Cardiac fibroblast (primary cell): ENCODE measurements at places on chromosomes 5 and 9.

DNA sequence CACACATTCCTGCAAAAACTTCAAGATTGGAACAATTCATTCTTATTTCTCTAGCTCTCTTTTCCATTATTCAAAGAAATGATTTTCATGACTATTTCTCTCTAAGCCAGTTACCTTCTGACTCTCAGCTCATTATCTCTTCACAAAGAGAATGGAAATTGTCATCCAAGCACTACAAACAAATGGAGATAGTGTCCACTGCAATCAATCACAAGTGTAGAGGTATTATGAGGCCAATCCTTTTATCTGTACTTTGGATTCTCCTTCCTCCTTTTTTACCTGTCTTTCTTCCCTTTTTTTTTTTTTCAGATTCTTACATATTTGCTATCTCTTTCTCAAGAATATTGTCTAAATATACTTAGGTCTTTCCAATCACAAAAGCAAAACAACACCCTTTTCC, 497.7 kb upstream of the MEF2C start:
- DNase-seq = no peak

- DNase-seq = peak; percentile 40
Observed at GRCh38 chr9:88954066-88954465, 37.2 kb upstream of the S1PR3 start.

- no peak for DNase-seq
Observed at GRCh38 chr5:93599399-93600120, 16.5 kb downstream of the NR2F1 start.

DNA sequence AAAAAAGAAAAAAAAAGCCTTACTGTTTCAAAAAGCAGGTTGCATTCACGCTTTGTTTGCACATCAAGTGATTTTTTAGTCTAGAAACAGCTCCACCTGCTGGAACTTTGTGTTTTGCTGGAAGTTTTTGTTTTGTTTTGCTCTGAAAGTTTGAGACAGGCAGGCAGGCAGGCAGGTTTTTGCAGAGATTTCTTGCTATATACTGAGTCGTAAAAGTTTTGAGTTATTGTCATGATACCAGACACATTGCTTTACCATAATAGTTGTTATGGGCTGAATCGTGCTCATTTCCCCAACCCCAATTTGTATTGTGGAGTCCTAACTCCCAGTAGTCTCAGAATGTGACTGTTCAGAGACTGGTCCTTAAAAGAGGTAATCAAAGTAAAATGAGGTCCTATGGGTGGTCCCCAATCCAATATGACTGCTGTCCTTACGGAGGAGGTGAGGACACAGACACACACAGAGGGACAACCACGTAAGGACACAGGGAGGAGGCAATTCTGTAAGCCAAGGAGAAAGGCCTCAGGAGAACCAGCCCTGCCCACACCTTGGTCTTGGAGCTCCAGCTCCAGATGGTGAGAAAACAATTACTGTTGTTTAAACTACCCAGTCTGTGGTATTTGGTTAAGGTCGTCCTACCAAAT, 20.9 kb downstream of the OR2Y1 start:
- DNase-seq = peak; percentile 50

DNA sequence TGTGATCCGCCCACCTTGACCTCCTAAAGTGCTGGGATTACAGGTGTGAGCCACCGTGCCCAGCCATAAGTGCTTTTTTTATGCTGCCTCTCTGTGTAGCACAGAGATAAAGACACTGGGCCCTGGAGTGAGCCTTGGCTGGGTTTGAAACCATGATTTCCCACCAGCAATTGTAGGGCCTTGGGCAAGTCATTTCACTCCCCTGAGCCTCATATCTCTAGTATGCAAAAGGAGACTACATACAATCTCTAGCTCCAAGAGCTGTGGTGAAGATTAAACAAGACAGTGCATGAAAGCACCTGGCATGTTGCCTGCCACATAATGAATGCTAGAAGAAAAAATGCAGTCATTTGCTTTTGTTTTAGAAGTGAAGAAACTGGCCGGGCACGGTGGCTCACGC, 3.9 kb downstream of the FABP6 start:
- peak; percentile 6 for DNase-seq

DNA sequence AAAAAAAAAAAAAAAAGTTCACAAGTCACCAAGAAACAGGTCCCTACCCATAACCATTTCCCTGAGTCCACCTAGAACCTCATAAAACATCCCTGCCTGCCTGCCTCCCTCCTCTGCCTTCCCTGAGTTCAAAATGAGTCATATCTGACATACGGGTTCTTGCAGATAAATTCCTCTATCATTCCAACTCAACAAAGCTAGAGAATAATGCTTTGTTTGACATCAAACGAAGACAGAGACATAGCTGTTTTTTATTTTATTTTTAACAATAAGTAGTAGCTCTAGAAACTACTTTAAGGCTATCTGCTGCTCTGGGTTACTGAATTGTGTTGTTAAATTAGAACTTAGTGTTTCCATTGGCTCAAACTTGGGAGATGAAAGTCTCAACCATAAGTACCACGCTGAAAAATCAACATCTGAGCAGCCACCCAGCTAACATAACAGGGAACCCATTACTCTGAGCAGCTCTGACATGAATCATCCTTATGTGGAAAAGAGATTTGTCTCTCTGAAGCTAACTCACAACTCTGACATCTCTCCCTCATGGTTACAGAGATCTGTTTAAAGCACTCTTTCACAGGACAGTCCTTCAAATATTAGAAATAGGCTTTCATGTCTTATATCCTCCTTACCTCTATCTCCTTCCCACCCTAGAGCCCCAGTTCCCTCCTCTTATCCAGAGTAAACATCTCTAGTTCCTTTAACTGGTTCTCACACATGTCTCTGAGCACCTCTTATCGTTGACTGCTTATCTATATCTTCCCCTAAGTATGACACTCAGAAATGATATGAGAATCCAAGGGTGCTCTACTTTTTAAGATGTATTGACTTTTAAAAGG, 12.1 kb downstream of the TMEM245 start:
- peak; percentile 60 for DNase-seq

- no peak for DNase-seq
Observed at GRCh38 chr5:135124128-135124527, 90.1 kb upstream of the PITX1 start.

DNA sequence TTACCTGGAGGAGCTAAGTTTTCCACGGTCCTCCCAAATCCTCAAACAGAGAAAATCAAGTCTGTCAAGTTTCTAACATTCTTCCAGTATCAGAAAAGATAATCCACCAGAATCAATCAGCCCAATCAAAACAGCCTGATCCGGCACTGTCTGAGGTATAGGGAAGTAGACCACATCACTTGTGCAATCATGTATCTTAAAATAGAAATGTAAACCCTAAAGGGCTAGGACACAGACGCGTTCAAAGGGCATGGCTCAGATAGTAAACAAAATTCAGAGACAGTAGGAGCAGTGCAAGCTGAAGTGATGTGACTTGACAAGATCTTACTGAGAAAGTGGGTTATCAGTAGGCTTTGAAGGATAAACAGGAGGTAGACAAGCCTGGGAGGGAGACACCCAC, 252.4 kb upstream of the DAPK1 start:
- DNase-seq = no peak

GRCh38 chr9:89047667-89048066, 56.4 kb downstream of the S1PR3 start:
- no peak for DNase-seq

DNA sequence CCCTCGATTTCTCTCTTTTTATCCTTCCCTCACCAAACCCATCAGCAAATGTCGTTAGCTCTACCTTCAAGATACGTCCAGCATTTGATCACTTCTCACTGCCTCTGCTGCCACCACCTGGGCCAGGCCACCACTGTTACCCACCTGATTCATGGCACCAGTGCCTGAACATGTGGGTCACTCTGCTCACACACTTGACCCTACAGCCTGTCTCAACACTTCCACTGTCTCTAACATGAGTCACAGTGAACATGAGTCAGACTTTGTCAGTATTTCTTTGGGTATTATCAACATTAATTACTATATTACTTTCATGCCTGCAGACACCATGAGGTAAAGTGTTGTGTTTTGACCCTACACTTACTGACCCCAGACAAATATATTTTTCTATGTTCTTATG, 19.6 kb downstream of the SLC24A2 start:
- no peak for DNase-seq

DNA sequence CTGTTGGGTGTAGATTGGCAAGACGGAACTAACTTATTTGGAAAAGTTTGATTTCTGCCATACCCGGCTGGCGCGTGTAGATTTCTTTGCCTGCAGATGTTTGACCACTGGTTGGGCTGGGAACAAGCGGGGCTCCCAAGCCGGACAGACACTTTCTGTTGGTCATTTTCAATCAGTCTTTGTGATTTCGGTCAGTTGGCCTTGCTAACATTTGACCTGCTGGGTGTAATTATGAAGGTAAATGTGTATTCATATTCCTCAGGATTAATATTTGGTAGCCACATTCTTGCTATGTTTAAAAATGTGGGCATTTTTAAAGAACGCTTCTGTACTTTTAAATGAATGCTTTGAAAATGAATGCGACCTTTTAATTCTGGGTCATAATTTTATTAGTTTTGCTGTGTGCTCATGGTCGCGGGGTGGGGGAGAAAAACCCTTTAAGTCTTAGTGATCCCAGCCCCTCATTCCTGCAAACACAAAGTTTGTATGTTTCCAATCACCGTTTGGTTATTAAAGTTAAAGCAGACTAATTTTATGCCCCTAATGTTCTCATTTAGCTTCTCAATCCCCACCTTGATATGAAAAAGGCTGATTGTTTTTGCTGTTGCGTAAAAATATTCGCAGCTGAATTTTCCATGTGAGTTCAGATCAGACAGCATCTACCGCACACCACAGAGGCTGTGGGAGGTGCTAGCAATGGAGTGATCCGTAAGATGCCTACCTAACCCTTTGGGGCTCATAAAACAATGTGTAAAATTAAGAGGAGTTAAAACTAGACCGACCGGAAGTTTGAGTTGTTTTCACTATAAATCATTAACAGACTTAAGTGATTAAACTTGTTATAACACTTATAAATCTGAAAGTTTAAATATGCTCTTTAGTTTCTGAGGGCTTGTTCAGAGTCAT, 1.5 kb downstream of the RASGRF2 start:
- DNase-seq = no peak

DNA sequence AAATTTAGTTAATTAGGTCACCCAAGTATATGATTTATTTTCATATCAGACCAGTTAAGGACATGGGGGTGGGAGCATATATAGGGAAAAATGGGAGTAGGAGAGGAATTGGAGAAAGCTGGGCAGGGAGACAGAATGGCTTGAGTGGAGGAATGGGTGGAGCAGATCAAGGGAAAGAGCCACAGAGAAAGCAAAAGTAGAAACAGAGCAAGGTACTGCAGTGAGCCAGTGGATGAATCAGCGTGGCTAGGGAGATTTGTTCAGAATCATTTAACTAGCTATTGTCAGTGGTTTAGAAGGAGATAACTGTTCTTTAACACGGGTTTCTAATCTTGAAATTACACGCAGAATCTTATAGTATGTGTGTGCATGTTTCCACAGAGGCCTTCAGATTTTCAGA, 37.4 kb downstream of the SNX24 start:
- DNase-seq = peak; percentile 52

DNA sequence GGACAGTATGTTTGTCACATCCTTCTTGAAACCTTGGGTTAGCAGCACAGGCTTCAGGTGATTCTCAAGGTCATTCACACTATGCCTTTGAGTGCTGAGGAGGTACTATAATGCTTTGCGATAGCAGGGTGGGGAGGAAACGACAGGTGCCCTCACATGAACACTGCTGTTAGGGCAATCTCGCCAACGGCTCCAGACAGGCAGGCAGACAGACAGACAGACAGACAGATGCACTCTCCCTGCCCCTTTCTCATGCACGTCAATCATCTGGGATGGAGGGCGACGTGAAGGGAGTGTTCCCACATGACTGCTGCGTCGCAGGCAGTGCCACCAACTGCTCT, 82.9 kb downstream of the RAPGEF1 start:
- no peak for DNase-seq

DNA sequence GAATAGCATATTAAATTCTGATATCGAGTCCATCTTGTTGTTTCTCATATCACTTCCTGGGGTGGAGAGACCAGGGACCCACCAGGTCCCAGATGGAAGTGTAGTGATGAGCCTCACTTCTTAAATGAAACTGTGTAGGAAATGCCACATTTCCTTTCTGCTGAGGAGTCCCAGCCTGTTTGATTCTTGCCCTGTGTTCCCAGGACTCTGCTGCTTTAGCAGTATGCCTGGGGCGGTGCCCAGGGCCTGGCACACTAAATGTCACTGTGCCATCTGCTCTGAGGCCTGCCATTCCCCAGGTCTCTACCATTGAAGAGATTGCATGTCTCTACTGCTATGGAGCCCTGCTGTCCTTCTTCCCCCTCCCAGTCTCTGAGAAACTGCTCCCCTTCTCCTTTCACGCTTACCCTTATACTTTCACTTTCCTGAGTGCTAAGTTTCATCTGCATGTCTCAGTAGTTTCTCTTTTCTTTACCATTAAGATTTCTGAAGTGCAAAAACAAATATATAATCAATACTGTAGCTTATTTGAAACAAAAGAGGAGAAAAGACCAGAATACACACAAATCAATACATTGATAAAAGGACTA, 260.4 kb downstream of the GABRB2 start:
- DNase-seq = no peak

DNA sequence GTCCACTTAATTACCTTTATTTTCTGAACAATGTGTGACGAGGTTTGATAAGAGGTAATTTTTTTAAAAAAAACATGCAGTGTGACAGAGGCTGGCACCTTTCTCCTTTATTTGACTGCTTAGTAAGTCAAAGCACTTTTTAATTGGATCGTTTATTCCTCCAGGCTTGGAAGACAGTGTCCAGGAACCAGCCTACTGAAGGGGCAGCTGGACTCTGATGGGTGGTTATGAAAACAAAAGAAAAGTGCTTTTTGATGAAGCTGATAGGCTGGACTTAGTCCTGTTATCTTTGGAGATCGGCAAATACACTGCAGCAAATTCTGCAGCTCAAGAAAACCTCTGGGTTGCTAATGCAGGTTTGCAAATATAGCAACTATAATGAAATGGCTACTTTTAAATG, 141.7 kb downstream of the DCP2 start:
- DNase-seq = no peak

GRCh38 chr5:76443066-76443800, 40.1 kb downstream of the IQGAP2 start:
- no peak for DNase-seq

DNA sequence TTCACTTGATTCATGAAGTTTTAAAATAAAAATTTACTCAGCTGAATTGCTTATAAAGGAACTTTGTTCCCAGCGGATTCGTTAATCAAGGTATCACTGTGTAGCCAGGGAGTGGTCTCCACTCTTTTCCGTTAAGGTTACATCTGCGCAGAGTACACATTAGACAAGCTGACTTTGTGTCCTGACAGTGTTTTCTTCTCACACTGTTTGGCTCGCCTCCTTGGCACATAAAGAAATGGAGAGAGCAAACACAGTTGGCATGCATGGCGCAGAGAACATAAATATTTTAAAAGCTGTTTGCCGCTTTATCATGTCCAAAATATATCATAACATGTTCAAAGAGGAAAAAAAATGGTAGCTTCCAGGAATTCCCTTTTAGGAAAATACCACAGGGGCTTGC, 153.2 kb downstream of the EDIL3 start:
- no peak for DNase-seq

GRCh38 chr5:66542711-66543110, 53.5 kb upstream of the MAST4 start:
- no peak for DNase-seq
